ENCODE measurements at places on chromosomes 16 and 17.
A peak's percentile ranks its signal among the peaks of the same experiment; 100 is the strongest.

GRCh38 chr17:81418710-81419318, 23.6 kb downstream of the BAHCC1 start:
- DNase-seq = no peak

GRCh38 chr17:59381716-59382570, 50.5 kb downstream of the YPEL2 start:
- no peak for DNase-seq

- no peak for DNase-seq
These were observed 3.0 kb downstream of the HOXB6 start for GRCh38 chr17:48601539-48602425.

DNA sequence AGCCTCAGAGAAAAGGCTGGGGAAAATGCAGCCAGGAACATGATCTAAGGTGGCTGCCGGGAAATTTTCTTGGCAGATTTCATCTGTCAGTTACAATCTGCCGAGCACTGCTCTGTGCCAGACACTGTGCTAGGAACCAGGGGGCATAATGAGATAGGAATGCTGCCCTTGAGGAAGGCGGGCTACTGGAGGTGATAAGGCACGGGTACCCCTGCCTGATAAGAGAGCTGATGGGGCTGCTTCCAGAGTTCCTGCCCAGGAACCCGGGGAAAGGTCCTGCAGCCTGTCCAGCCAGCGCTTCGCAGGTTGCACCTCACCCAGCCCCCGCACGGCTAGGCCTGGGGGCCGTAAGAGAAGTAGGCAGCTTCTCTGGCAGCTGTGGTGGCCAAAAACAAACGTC, 3.1 kb downstream of the SCNN1G start:
- DNase-seq = no peak

DNA sequence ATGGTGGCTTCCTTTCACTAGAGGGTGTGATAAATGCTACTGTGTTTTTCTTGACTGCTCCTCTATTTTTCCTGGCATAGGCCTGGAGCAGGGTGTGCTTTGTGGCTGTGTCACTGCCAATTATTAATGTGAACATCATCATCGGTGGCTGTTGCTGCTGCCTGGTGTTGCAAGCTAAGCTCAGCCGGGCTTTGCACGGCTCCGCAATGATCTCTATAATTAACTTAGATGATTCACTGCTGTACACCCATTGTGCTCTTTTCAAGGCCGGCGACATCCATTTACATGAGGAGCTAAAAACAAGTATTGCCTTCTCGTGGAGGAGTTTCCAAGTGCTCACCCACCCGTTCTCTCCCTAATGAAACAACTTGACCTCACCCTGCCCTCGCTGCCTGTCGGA, 160.1 kb upstream of the IRX3 start:
- DNase-seq = no peak

DNA sequence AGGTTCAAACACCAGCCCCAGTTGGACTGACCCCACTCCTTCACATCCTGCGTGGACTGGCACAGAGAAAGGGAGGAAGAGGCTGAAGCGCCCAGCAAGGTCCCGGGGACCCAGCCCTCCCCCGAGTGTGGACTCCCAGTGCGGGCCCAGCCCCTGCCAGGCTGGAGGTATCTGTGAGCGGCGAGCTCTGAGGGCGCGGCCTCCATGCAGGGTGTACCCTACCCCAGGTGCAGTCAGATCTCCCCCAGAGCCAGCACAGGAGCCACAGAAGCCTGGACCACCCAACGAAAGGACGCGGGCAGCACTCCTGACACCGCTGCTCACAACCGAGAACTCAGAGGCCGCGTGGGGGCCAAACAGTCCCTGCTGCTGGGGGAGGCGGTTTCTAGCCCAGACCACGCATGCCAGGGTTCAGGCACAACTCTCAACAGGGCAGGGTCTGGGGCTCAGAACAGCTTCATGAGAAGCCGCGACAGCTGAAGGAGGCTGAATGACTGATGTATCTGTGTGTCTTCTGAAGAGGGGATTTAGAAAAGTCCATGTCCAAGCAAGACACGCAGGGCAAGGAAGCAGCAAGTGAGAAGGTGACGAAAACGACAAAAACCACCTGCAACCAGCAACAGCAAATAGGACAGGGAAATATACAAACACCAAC, 8.5 kb downstream of the SLC38A10 start:
- no peak for DNase-seq

- DNase-seq = no peak
These were observed 9.9 kb downstream of the MTSS2 start for GRCh38 chr16:70675851-70676513.

DNA sequence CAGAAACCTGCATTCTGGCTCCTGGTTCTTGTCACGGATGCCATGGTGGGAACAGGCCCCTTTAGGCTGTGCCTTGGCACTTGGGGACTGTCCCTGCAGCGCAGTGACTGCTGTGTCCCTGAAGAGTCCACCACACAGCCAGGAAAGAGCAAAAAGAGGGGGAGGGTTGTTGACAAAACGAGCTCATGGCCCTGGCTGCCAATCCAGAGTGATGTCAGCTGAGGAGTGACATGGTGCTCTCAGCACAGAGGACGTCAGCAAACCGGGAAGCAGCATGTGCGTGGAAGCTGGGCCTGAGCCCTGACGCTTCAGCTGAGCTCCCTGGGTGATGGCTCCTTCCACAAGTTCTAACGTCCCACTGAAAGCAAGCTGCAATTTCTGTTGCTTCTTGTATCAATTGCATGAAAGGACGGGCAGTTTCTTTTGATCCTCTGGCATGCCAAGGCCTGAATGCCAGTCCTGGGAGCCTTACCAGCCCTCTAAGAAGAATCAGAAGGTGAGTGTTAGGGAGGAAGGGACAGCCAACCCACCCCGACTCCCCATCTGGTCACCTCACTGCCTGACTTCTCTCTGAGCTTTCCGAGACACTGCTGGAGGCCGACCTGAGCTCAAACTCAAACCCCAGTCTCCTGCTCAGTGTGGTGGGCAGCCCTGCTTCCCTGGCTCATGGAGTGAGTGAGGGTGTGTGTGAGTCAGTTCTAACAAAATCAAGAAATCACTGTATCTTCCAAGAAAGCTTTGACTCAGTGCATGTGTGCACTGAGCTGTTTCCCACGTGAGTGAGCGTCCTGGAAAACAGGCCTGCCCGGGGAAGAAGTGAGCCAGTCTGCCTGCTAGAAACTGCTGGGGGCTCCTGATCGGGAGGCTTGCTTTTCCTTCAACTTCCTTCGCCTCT, 14.7 kb upstream of the WNT3 start:
- no peak for DNase-seq

DNA sequence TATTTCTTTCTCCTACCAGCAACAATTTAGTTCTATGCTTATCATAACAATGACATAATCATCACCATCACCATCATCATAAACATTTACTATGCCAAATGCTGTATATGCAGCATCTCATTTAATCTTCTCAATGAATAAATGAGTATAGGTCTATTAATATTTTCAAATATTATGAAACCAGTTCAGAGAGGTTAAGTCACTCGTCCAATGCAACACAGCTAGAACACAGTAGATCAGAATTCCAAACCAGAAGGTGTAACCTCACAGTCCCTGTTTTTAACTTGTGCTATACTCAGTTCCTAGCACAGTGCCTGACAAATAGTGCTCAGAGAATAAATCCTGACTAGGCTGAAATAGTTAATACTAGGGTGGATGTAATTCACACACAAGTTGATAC, 314.8 kb downstream of the XYLT1 start:
- DNase-seq = no peak

- DNase-seq = no peak
These were observed 5.5 kb upstream of the MXRA7 start for GRCh38 chr17:76716146-76716838.

DNA sequence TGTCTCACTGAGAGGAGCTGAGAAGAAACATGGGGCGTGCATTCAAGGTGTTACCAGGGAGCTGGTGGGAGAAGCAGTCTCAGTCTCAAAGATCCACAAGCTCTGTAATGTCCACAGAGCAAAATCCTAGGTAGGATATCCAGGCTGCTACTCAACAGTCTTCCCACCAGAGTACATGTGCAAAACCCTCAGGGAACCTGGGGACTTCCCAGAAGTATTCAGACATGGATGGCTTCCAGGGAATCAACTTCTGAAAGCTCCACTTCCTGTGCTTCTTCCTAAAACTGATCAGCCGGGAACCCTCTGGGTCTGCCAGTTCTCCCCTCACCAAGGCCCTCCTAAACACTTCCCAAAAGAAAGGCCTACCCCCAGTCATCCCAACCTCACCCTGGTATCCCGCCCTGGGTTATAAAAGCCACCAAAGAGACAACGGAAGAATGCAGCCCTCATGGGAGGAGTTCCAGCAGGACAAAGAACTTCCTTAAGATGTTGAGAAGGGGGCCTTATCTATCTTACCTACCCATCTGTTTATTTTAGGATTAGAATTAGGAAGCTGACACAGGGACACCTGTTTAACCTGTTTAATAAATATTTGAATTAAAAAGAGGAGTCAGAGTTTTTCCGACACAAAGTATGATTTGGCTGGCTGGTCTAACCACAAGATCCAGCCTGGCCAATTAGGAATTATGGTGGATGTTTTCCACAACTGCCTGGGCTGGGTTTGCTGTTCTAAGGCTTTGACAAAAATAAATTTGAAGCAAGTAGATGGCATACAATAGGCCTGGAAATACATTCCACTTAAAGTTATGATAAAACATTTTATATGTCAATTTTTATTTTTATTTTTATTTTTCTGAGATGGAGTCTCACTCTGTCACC, 37.0 kb downstream of the CUEDC1 start:
- DNase-seq = no peak

DNA sequence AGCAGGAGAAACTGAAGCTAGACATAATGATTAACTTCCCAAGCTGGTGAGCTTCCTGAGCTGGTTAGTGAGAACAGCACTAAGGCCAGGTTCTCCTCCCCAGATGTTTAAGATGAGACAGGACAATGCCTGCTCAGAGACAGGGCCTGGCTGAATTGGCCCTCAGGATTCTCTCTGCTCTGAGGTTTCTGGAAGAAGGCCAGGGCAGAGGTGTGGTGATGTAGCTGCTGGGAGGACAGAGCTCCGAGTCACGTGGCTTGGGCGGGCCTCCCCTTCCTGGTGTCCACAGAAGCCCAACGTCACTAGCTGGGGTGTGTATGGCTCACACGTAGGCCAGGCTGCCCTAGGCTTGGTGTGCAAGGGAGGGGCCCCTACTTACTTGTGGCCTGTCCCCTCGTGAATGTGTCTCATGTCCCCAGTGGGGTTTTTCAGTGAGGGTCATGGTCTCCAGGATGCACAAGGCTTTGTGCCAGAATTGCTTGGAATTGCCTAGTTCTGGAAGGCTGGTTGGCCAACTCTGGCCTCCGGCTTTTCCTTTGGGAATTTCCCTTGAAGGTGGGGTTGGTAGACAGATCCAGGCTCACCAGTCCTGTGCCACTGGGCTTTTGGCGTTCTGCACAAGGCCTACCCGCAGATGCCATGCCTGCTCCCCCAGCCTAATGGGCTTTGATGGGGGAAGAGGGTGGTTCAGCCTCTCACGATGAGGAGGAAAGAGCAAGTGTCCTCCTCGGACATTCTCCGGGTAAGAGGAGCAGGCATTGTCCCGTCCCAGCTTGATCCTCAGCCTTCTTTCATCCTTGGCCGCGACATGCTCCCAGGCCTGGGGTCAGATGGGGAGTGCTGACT, 3.4 kb downstream of the NOD2 start:
- peak; percentile 60 for DNase-seq

- DNase-seq = no peak
These were observed 43.0 kb downstream of the TRARG1 start for GRCh38 chr17:1322480-1322879.

DNA sequence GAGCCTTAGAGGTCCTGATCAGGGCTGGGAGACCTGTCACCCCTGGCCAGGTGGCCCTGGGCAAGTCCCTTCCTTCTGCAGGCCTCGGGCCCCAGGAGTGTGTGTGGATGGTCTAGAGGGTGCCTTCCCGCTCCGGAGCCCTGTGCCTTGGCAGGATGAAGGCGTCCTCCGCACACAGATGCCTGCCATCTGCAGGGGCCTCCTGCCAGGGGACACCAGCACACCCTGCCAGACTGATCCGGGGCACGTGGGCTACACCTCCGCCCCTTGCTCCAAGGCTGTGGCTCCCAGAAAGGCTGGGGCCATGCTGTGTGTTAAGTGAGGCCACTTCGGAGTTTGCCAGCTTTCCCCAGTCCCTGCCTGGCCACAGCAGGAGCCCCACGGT, 30.7 kb downstream of the NPTX1 start:
- no peak for DNase-seq

GRCh38 chr16:79605999-79606398, 5.5 kb upstream of the MAF start:
- no peak for DNase-seq

DNA sequence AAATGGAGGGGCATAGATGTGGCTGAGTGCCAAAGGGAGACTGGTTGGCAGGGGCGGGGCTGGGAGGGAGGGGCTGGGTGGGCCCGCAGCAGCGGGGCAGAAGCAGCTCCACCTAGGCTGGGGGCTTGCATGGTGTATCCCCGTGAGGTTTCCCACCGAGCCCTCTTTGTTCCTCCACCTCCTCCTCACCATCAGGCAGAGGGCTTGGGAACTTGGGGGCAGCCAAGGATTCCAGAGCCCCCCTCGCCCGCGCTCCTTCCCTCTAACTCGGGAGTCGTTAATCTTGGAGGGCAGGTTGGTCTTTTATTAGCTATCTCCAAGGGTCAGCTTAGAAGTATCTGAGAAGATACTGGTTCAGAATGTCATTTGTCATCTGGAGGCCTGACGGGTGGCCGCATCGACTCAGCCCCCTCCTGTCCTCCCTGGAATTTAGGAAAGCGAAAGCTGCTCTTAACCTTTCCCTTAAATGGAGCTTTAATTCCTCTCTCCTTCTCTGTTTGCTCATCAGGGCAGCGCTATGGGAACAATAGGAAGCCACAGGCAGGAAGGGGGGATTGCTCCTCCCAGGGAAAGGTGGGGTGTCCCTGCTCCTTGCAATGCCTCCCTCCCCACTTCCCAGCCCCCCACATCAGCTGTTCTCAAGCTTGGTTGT, 274.3 kb upstream of the XYLT1 start:
- no peak for DNase-seq

Data from activated CD4-positive, CD25-positive, alpha-beta regulatory T cell treated with anti-CD3 and anti-CD28 coated beads, Interleukin-2, amount 50 U/mL, for 72 hours (primary cell).